ENCODE measurements at places on chromosomes 3 and 15.

DNA sequence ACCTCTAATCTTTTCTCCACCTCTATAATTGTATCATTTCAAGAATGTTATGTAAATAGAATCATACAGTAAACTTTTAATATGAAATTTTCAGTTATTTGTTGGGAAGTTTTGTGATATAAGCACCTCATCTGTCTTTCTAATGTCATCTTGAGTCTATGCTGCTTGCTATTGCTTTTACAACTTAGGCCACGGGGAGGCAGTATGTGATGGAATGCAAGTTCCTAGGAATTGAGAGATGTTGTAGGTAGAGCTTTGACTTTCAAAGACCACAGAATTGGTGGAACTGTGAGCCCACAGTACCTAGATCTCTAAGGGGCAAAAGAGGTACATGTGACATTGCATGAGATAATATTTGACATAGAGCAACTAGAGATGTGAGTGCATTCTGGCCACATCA lies 328.3 kb downstream of the MFSD1 start:
- no peak for DNase-seq

GRCh38 chr15:27043770-27044169 lies 72.8 kb downstream of the GABRG3 start:
- DNase-seq = no peak

- no peak for DNase-seq
These were observed 9.1 kb downstream of the RBM15B start for GRCh38 chr3:51400166-51400565.

- DNase-seq = no peak
These were observed 18.4 kb downstream of the KLF15 start for GRCh38 chr3:126338790-126339288.
